ENCODE measurements at places on chromosomes 2 and 18.

DNA sequence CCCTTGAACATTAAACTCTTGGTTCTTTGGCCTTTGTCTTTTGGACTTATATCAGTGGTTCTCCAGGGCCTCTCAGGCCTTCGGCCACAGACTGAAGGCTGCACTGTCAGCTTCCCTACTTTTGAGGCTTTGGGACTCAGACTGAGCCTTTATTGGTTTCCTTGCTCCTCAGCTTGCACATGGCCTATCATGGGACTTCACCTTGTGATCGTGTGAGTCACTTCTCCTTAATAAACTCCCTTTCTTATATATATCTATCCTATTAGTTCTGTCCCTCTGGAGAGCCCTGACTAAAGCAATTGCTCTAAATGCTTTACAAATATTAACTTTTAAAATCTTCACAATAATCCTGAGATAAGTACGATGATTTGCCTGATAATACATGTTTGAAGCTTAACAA, 353.6 kb upstream of the TRIB2 start:
- no peak for DNase-seq

GRCh38 chr2:84302513-84303412, 156.3 kb downstream of the SUCLG1 start:
- DNase-seq, result peak; percentile 66

GRCh38 chr2:227414846-227415245, 27.1 kb upstream of the SCYGR1 start:
- no peak for DNase-seq

GRCh38 chr2:57965219-57965618, 81.4 kb upstream of the VRK2 start:
- no peak for DNase-seq

DNA sequence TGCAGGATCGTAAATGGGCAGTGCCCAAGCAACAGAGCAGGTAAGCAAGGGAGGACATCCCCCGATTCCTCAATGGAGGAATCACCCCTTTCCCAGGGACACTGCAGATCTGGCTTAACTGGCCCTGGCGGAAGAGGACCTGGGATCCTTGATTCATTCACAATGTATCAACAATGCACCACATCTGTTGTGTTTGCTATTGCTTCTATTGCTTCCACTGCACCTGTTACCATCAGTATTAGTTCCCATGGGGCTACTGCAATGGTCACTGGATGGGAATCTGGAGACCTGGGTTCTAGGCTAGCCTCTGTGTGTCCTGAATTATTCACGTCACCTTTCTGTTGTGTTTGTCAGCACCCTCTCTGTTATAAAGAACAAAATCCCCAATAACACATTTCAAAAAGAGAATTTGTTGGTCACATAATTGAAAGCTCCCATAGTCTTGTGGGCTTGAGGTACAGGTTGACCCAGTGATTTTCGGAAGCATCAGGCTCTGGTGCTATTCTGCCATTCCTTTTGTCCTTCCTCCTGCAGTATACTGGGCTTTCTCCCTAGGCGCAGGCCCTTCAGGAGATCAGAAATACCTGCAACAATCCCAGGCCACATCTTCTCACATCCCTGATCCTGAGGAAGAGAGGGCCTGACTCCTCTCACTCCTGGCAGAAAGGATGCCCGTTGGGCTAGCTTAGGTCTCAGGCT, 193.5 kb upstream of the GLI2 start:
- no peak for DNase-seq

DNA sequence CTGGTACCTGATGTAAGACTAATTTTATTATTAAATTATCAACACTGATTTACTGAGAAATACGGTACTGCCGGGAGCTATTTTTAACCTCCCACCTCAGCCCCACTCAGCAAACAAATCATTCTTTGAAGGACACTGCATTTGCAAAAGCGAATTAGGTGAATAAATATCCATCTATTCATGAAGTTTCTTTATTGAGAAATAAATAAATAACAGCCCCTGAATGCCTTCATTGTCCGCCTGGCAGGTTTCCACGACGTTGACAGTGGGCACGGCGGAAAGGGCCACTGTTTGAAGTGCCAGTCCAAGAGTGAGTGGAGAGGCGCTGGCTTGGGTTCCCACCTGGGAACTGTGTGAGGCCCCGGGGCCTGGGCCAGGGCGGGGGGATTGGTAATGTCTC, 15.7 kb downstream of the C1QL2 start:
- DNase-seq, result no peak

DNA sequence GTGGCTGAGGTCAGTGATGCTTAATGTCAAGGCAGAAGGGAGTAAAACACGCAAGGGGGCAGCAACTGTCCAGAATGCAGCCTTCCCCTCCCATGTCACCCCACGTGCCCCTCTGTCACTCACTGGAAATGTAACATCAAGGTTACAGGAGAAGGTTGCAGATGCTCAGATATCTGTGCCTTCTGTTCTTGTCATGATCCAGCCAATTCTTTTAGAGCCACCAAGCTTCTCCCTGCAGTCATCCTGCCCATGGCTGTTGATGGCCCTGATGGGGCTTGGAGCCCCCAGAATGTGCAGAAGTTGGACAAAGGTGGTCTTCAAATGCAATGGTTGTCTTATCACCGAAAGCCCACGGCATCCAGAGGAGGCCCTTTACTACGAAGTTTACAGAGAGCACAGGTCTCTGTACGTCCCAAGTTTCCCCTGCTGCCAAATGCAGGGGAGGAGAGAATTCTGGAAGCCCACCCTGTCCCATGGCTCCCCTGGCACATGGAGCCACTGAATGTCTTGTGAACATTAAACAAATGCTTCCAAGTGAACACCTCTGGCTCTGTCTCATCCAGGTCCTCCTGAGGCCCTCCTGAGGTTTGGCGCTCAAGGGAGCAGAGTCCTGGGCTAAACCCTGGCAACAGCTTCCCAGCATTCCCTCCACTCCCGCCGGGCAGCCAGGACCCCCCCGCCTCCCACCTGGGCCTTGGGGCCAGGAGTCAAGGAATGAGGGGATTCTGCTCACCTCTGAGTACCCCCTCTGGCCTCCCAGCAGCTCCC, 4.5 kb upstream of the GPR55 start:
- DNase-seq, result peak; percentile 26

DNA sequence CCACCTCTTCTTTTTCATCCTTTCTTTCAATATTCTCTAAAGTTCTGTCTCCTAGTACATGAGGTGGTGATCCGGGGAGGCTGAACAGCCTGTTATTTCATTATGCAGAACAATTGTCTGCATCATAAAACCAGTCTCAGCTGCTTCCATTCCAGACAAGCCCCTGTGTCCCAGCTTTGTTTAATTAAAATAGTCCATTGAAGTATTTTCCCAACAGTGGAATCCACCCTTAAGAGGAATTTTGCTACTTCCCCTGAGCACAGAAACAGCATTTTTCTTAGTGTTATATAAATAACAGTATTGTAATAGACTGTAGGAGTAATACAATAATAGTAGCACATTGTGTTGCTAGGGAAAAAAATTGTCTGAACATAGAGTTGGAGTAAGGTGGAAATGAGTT, 395.4 kb upstream of the TCF4 start:
- DNase-seq, result no peak

GRCh38 chr18:49061991-49062831, 111.4 kb upstream of the SMAD7 start:
- DNase-seq, result no peak

DNA sequence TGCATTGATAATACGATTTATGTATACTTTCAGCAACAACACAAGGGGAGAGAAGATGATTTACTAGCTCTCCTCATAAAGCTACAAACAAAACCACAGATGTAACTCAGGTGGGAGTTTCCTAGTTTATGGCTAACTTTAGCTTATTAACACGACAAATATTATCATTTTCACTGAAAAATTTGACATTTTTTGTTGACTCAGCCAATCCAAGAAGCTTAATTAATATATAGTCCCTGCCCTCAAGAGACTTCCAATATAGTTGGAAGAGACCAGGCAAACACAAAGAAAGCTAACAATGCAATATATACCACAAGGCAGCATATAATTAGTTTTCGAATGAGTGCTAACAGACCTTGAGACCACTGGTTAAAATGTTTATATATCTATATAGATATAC, 775 bp downstream of the WDR12 start:
- DNase-seq, result no peak

- no peak for DNase-seq
Measured at GRCh38 chr18:74183130-74183529, 34.8 kb downstream of the TIMM21 start.

GRCh38 chr18:48455555-48456478, 46.6 kb upstream of the ZBTB7C start:
- DNase-seq, result peak; percentile 82

DNA sequence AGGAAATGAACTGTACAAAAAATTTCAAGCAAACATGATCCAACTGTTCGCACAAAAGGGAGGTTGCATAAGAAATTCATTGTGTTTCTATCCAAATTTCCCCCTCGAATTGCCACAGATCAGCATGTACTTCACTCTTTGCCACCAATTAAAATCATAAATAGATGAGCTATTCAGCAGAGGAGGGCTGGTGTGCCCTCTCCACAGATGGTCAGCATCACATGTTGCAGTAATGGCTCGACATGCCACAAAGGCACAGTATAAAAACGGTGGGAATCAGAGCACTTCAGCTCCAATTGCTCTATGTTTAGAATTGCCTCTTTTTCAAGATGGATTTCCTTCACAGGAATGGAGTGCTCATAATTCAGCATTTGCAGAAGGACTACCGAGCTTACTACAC, at the start of gene G6PC2:
TSS of gene G6PC2 (plus strand) at position 289 of the 400 bp plus-strand sequence. CDS start at position 330, 41 bp downstream.
- DNase-seq, result no peak

GRCh38 chr2:225597911-225598310, 198.4 kb downstream of the NYAP2 start:
- no peak for DNase-seq

- DNase-seq, result peak; percentile 24
Measured at GRCh38 chr2:238597638-238598528, 171.2 kb downstream of the ASB1 start.

GRCh38 chr18:67862069-67862468, 345.5 kb upstream of the DSEL start:
- DNase-seq, result no peak

GRCh38 chr2:118732432-118732831, 115.0 kb downstream of the EN1 start:
- no peak for DNase-seq

- no peak for DNase-seq
Measured at GRCh38 chr2:40824278-40824677, 372.4 kb upstream of the SLC8A1 start.

DNA sequence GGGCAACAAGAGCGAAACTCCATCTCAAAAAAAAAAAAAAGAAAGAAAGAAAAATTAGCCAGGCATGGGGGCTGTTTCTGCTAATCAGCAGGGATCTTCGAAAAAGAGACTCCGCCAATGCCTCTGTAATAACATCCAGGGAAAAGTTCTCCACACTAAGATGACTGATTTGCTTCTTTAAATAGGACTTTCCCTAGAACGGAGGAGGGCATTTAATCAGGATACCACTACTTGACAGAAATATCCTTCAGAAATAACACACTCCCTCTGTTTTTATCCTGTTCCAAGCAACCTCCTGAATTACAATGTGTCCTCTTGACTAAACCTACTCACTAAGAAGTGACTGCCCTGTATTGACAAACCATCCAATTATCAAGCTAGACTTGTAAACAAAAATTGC, 21.7 kb downstream of the REV1 start:
- DNase-seq, result no peak

DNA sequence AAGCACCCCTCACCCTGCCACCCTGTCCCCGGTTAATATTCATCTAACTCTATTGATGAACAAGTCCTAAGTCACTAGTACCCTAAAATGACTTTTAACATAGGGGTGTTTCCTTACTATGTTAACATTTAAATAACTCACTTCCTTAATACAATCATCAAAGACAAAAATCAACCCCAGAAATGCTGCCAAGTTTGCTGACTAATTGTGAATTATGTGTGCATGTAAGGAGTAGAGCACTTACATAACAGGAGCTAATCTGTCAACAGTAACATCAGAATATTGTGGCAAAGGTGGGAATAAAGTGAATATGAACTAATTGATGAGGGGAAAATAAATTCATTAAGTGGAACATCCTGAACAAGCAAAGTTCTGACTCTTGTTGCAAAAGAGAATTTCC, 81.4 kb upstream of the ERBB4 start:
- DNase-seq, result no peak

- DNase-seq, result peak; percentile 63
Measured at GRCh38 chr2:143942486-143942885, 577.4 kb downstream of the ZEB2 start.

DNA sequence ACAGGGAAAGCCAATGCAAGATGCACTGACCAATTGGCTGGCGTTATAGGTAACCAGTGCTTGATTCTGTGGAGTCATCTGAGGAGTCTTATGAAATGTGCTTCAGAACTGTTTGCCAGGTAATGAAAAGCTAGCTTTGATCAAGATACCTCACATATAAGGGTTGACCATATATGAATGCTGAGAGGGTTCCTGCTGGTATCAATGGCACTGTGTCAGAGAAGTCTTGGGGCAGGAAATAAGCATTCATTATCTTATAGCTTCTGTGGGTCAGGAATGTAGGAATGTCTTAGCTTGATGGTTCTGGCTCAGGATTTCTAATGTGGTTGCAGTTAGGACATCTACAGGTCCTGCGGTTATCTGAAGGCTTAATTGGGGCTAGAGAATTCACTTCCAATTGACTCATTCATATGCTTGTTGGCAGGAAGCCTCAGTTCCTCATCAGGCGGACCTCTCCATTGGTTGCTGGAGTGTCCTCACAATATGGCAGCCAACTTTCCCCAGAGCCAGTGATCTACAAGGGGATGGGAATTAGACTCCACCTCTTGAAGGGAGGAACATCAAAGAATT, 22.1 kb upstream of the TCF7L1 start:
- DNase-seq, result no peak

DNA sequence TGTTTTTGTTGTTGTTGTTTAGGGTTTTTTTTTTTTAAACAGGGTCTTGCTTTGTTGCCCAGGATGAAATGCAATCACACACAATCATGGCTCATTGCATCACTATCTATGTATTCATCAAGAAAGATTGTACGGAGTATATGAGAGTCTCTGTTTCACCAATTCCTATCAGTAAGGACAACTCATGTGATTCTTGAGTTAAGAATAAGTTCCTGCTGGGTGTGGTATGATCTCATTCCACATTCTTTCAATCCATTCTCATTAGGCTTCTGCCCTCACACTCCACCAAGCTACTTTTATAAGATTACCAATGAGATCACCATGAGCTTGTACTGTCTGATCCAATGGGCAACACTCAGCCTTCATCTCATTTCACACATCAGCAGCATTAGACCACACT, 9.1 kb upstream of the AP1S3 start:
- no peak for DNase-seq

DNA sequence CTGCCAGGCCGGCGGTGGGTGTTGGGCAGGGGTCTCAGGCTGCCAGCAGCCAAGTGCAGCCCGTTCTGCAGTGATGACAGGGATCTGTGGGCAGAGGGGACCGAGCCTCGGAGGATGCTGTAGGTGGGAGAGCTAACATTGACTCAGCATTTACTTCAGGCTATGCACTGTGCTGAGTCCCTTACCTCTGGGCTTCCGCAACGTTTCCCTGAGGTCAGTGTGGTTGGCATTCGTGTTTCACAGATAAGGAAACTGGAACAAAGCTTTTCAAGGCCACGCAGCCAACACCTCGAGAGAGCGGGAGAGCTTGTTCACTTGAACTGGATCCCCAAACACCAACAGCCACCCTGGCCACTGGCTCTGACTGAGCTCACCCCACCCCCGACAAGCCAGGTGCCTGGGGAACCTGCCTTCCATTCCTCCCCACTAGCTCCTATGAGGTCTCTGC, 839 bp upstream of the GPR148 start:
- DNase-seq, result no peak

- DNase-seq, result no peak
Measured at GRCh38 chr2:230778350-230779063, 65.9 kb downstream of the CAB39 start.

GRCh38 chr2:188279093-188279445, 12.6 kb upstream of the GULP1 start:
- DNase-seq, result no peak

- DNase-seq, result no peak
Measured at GRCh38 chr18:42185486-42185885, 230.5 kb downstream of the PIK3C3 start.
